ENCODE measurements at places on chromosomes 1 and 21.

GRCh38 chr1:192609110-192610079 is 26.6 kb upstream of the RGS13 start:
- peak; percentile 27 for DNase-seq

DNA sequence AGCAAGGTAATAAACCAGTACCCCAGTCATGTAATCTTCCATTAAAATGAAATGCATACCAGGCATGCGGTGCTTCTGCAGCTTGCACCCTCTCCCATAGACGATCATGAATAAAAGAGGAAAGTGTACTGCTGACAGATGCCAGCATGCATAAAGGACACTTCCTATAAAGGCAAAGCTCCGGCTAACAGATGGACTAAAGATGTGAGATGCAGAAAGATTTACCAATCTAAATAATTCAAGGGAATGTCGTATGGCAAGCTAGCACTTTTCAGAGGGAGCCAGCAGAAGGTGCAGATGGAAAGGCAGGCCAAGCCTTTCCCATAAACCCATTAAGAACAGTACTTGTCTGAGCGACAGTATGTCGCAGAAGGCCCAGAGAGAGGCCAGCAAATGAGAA is 542.0 kb downstream of the NUF2 start:
- no peak for DNase-seq

GRCh38 chr1:238898856-238899255 is 487.5 kb upstream of the CHRM3 start:
- DNase-seq, result no peak

- no peak for DNase-seq
Observed at GRCh38 chr21:42350318-42350910, 380 bp downstream of the TFF2 start.

DNA sequence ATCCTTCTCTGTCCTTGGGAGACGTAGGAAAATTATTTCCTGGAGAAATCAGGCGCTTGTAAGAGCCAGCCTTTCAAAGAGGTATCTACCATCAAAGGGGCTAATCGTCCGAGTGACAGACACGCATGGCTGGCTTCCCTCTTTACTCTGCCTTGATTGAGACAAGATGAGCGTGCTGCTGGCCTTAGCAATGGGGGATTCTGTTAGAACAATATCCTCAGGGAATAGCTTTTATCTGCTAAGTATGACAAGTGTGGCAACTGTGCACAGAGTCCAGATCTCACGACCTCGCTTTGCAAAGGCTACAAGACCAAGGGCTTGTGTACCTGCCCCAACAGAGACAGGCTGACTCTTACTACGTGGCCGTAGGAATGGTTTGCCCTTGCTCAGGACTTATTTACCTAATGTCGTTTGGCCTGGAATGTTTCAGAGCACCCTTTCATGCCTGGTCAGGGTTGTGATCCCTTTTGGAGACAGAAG is 417.1 kb downstream of the KIF26B start:
- DNase-seq, result no peak

DNA sequence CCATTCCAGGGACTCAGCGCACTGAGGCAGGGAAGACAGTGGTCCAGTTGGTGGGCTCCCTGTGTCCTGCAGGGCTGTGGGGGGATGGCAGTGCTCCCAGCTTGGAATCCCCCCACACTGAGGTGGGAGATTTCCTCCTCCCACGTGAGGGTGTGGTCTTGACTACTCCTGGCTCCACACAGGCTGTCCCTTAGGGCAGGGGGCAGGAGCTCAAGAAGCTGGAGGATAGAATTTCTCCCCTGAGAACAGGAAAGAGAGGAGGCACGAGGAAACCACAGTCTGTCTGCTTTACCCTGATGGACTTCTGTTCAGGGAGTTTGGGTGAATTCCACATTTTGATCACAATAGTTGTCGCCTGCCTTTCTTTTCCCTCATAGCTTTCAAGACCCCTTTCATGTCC is 62.1 kb downstream of the CACNA1E start:
- no peak for DNase-seq

- no peak for DNase-seq
Observed at GRCh38 chr1:208134491-208134890, 109.7 kb downstream of the PLXNA2 start.

- DNase-seq, result no peak
Observed at GRCh38 chr1:239418681-239419080, 32.3 kb downstream of the CHRM3 start.

- no peak for DNase-seq
Observed at GRCh38 chr1:3898994-3899753, 898 bp downstream of the C1orf174 start.

DNA sequence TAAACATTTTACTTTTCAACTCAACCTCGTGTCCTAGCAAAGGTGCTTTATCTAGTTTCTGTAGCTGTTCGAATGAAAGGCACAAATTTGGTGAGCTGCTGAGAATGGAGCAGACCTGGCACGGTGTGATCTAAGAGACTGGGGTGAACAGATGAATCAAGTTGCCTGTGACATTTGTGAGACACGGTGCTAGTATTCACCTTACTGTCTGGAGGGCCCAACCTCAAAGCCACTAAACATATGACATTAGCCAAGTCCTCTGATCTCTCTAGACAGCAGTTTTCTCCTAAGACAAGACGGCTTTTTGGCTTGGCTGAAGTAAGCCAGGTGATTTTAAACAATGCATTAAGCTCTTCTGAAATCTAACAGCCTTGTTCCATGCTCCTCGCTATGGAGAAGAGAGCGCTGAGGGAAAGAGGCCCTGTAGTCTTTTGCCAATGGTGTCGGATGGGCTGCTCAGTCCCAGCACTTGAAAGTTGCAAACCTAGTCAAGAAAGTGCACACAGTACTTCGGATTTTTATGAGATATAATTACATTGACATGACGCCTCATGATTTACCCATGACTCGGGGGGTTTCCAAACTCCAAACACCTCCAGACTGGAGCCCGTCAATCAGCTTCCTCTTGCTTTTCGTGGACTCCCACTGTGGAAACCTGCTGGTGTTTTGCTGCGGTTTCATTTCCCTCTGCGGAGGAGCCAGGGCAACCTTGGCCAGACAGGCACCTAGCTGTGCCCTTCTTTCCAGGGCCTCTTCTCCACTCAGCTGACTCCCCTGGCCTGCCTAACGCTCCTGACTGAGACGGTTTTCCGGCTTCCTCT is 794 bp upstream of the TOR3A start:
- DNase-seq, result no peak

DNA sequence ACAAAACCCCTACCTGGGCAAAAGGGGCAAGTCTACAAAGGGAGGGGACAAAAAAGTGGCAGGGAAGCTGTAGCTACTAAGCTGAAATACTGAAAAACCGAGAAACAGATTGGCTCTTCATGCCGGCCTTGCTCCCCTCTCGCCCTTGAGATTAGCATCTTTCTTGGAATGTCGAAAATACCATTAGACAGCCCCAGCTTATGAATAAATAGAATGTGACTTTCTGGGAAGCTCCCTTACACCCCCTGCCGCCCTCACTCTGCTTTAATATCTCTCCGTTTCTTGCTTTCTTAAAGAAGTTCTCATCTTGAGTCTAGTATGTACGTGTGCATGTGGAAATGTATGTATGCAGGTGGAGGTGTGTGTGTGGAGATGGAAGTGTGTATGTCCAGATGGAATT is 14.1 kb downstream of the TRAF3IP3 start:
- DNase-seq, result peak; percentile 21

DNA sequence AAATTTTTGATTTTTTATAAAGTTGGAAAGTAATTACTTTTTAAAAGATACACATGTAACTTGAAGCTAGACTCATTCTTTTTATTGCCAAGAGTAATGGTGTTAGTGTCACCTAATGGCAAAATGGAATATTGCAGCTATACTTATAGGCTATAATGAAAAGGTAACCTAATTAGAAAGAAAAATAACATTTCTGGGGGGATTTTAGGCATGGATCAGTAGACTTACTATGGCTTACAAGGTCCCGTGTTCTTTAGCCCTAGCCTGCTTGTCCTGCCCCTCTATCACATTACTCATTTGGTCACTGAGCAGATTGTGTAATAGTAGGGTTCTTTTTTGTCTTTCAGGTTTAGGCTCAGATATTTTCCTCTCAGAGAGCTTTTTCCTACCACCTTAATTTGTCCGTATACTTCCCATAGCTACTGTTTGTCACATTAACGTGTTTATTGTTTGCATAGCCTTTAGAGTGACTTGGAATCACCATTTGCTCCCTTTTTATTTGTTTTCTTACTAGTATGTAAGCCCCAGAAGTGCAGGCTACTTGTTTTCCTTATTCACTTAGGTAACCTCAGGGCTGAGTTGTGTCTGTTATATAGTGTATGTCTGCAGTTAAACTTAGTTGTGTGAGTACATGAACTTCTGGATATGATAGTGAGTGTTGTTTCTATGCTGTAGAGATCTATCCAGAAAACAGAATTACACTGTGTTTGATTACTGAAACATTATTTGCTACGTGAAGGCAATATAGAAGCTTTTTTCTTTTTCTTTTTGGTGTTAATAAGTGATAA is 58.7 kb downstream of the RABGAP1L start:
- no peak for DNase-seq

Measured in right hindlimb (tissue), 1 donor.